ENCODE measurements at places on chromosomes 13 and 19. TPM values are rescaled to one million over a fixed set of nuclear protein-coding genes. Genes with fewer than 3 reads are reported as not detected.

- DNase-seq: no peak
These were observed 8.7 kb downstream of the UCHL3 start for GRCh38 chr13:75558145-75558840.

DNA sequence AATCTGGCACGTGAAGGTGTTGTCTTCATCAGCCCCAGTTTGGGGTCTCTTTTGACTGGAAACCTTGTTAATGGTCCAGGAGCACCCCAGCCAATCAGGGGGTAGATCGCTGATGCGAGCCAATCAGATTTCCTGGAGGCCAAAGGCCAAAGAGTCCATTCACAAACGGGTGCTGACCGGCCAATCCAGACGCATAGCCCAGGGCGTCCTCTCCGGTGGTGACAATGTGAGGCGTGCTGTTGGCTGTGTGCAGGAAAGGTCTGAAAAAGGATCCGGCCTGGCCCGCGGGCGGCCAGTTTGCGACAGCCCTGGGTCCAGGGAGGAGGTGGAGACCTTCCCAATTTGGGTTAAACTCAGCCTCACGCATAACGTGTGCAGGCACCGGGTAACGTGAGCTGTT is 3.1 kb downstream of the MAST3 start:
- no peak for DNase-seq

Gene ADGRE3
- not detected for polyA plus RNA-seq

Gene FAM216B
- polyA plus RNA-seq: not detected

DNA sequence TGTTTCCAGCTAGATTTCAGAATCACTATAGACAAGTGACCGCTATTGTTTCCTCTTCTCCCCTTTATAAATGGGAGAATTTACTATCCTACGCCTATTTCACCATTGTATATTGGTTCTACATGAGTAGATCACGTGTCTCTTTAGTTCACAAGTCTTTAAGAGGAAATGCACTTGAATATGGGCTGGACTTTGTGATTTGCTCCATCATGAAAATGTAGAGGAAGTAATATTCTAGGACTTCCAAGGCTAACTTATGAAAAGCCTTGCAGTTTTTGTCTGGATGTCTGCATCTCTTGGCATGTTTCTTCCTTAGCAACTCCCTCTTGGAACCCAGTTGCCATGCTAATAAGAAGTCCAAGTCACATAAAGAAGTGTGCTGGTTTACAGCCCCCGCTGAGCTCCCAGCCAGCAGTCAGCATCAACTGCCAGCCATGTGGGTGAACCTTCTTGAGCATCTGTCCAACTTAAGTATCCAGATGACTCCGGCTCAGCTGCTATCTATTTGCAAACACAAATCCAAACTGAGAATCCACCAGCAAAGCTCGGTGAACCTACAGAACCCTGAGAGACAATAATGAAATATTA is 4.8 kb upstream of the FBXL3 start:
- DNase-seq: no peak

DNA sequence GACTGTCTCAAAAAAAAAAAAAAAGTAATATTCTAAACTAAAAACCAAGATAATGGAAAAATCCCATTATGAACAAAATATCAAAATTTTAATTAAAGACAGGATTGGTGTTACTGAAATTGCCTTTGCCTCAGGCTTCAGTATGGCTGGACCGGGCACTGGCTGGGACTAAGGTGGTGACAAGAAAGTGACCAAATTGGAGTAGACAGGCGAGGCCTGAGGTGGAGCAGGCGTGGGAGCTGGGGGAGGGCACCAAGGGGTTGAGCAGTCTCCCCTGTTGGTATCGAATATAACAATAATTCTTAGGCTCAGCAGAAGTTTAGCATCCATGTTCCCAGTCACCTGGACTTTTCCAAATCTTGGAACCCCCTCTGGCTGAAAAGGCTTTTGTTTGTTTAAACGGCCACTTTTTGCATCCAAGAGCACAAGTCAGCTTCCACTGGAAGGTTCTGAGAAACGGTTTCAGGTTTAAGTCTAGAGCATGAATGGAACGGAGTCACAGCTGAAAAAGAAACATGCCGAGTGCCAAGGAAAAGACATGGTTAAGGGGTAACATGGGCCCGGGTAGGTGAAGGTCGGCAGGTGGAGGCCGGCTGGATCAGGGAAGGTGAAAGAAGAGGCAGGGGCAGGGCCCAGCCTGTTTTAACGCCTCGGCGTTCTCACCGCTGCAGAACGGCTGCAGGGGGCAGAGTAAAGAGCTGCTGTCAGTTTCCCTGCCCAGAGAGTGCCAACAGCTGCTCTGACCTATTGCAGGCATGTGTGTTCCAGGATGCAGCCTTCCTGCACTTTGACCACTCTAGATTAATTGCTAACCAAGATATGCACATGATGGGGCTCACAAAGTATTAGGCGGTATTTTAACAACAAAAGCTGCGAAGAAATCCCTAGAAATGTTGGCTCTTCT is 104.4 kb downstream of the TM9SF2 start:
- no peak for DNase-seq

DNA sequence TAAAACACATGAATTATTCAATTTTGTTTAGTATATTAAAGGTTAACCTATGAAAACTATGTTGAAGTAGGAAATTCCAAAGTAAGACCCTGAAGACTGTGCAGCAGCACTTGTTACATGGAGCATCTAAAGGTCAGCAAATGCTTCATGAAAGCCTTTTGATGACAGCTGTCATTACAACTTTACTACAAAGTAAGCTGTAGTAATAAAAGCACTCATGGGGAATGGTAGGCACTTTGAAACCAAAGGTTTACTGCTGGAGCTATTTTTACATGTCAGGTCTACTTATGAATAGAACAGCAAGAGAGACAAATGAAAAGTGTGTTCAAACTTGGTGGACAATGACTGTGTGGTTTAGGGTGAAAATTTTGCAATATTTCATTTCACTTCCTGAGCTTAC is 672.5 kb upstream of the PCDH20 start:
- DNase-seq: no peak

Gene CCL25
- polyA plus RNA-seq: 0.15 TPM

- DNase-seq: no peak
These were observed 82.4 kb downstream of the PIBF1 start for GRCh38 chr13:72864142-72865011.

- DNase-seq: no peak
These were observed 21.9 kb downstream of the CCNE1 start for GRCh38 chr19:29833614-29834261.

DNA sequence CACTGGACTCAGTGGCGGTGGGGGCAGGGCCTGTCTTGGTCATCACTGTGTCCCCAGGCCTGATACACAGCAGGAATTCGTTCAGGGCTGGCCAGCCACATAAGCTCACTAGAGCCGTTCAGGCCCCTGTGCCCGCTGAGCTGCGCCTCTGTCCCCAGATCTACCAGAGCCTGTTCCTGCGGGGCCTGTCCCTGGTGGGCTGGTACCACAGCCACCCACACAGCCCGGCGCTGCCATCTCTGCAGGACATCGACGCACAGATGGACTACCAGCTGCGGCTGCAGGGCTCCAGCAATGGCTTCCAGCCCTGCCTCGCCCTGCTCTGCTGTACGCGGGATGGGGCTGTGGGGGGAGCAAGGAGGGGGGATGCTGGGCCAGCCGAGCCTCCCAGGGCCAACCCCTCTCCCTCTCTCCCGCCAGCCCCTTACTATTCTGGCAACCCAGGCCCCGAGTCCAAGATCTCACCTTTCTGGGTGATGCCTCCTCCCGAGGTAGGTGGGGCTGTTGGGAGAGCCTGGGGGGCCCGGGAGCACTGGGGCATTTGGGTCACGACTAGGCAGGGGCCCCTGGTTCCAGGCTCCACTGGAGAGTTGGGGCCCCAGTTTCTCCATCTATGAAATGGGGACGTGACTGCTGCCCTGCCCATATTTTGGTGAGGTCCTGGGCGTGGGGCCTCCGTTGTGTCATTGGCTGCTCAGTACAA is 13.9 kb downstream of the MPND start:
- no peak for DNase-seq

DNA sequence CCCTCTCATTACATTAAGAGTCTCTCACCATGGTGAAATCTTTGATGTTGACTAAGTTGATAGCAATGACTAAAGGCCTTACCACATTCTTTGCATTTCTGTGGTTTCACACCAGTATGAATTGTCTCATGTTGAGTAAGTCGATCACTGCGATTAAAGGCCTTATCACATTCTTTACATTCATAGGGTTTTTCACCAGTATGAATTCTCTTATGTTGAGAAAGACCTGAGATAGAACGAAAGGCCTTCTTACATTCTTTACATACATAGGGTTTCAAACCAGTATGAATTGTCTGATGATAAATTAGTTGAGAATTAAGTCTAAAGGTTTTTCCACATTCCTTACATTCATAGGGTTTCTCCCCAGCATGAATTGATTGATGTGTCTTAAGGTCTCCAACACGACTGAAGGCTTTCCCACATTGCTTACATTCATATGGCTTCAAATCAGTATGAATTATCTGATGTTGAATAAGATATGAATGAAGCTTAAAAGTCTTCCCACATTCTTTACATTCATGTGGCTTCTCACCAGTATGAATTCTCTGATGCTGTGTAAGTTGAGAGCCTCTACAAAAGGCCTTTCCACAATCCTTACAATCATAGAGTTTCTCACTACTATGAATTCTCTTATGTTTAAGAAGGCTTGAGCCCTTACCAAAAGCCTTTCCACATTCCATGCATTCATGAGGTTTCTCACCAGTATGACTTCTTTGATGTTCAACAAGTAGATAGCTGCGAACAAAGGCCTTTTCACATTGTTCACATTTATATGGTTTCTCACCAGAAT is 45.6 kb downstream of the ZNF283 start:
- DNase-seq: no peak

DNA sequence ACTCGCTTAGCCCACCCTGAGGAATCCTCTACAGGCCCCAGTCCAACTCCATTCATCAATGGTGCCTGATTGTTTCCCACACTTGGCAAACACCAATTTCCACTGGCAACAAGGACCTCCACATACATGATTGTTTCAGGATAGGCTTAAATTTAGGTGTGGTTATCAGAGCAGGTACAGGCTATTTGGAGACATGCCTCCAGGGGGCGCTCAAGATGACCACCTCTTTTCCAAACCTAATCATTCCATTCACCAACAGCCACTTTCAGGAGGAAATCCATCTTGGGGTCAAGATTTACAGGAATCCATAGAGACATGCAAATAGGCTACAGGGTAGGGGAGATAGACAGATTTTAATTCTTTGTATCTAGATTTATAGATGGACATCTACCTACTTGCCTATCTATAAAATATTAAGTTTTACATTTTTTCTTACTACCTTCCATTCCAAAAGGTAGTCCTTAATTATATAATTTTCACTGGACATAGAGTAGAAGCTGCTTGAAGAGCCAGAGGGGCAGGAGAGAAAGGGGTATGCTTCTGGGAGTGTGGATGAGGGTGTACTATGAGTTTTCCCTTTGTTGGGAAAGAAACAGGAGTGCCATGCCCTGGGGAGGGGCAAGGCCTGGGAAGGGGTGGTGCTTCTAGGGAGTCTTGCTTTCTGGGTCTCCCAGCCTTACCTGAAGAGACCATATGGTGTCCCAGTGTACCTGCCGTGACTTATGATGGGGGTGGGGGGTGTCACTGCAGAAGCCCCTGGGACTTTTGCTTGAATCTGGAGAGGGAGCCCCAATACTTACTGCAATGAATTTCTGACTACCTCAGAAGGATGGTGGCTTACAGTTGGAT is 14.1 kb upstream of the PCDH8 start:
- DNase-seq: no peak

DNA sequence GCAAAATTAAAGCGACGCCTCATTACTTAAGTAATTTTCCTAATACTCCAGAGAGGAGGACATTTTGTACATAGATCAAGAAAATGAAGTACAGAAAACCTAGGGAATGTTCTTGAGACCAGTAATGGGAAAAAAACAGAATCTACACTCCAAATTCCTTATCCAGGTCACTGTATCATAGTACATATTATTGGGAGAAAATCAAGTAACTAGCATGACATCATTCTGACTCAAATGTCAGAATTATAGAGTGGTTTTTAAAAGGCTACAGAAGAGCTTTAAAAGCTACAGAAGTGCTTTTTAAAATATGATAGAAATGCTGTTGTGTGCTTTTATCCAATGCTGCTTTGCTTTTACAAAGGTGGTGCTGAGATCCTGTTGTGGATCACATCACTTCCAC is 86.3 kb upstream of the SLC15A1 start:
- no peak for DNase-seq

GRCh38 chr13:105336706-105337576 is 1198.5 kb downstream of the EFNB2 start:
- DNase-seq: no peak

GRCh38 chr19:33437393-33437820 is 63.9 kb downstream of the CEBPG start:
- DNase-seq: no peak

- peak; percentile 4 for DNase-seq
These were observed 346.6 kb downstream of the TSHZ3 start for GRCh38 chr19:31002518-31003244.

DNA sequence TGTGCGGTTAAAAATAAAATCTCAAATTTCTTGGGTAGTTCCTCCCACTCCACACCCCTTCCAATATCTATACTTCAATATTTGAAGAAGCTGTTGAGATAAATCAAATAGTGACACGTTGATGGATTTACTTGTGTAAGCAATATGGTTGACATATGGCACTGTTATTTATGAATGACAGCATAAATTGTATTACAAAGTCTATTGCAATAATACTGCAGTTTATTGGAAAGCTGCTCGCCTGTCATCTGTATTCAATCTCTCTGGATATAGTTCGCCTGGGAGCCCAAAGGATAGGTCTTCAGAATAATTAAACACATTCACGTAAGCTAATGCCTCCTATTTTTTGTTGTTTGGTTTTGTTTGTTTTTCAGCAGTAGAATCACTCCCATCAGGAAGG is 5.0 kb upstream of the ZIC5 start:
- no peak for DNase-seq

Gene PALM3
- 21.2 TPM for polyA plus RNA-seq

- peak; percentile 10 for DNase-seq
These were observed 814.2 kb upstream of the SLITRK5 start for GRCh38 chr13:86856991-86857390.

GRCh38 chr13:80437231-80437630 is 96.3 kb upstream of the SPRY2 start:
- DNase-seq: peak; percentile 25

DNA sequence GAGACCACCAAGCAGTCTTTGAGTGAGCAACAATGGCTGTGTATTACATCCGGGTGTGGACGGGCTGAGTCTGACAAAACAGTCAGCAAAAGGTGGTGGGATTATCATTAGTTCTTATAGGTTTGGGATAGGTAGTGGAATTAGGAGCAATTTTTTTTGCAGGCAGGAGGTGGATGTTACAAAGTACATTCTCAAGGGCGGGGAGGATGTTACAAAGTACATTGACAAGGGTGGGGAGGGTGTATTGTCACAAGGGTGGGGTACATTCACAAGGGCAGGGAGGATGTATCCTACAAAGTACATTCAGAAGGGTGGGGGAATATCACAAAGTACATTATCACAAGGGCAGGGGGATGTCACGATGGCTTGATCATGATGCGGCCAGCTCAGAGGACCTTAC is 15.0 kb upstream of the ZNF561 start:
- no peak for DNase-seq

Gene LCP1
- 9.2 TPM for polyA plus RNA-seq

- no peak for DNase-seq
These were observed 907 bp downstream of the KDELR1 start for GRCh38 chr19:48390188-48391099.

Data from left kidney (tissue), 8 donors.